ENCODE measurements at places on chromosomes 1 and 21. TPM values are rescaled to one million over a fixed set of nuclear protein-coding genes. Genes with fewer than 3 reads are reported as not detected.

The GIPC2 gene
- 3.0 TPM for total RNA-seq

The SUSD4 gene
- total RNA-seq, result 1.2 TPM

The CD48 gene
- not detected for total RNA-seq

The SPRR5 gene
- not detected for total RNA-seq

The TAS1R3 gene
- total RNA-seq, result under 0.01 TPM

All from bronchus fibroblast of lung (primary cell).